ENCODE measurements at places on chromosomes 16 and 17.

DNA sequence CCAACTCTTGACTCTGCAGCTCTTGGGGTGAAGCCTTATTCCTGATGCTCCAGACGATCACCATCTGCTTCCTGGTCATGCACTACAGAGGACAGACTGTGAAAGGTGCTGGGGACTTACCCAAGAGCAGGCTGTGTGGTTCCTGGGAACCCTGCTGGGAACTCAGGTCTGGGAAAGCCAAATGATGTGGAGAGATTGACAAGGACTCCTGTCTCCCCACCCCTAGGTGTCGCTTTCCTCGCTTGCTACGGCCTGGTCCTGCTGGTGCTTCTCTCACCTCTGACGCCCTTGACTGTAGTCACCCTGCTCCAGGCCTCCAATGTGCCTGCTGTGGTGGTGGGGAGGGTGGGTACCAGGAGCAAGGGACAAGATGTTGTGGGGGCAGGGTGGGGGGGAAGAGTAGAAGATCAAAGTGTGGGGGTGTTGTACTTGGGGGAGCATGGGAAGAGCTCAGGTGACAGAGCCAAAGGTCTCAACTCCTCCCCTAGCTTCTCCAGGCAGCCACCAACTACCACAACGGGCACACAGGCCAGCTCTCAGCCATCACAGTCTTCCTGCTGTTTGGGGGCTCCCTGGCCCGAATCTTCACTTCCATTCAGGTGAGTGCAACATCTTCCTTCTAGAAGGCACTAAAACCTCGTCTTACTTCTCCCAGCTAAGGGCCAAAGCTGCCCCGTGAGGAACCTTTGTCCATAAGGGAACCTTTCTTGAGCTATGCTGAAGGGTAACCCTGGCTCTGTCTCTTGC lies 3.0 kb downstream of the SOX15 start:
- no peak for DNase-seq

DNA sequence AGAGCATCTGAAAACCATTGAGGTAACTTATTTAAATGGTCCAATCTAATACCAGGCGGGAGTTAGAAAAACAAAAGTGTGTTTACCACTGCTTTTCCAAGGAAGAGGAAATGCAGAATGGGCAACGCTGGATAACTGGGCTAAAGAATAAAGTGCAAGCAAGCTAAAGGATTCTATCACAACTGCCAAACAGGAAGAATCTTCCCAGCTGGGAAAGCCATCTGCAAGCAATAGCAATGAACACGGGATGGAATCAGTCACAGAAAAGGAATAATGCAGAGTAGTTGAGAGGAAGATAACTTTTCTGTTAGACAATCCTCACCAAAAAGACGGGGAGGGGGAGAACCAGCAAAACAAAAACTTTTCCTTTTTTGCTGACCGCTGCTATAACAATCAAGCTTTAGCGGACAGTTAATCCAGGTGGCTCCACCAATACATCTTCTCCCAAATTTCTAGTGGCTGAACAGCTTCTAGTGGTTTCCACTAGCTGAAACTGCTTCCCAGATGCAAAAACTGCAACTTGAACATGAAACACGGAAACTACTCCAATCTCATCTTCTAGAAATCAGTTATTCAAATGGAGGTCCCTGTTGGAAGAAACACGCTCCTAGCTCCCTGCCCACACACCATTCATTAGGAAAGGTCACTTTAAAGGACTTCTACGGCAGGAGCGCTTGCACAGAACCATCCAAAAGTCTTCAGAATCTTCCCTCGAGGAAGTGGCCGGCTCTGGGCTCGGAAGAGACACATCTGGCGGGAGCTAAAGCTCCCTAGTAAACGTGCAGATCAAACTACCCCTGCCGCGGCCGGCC lies 929 bp downstream of the TMEM11 start:
- DNase-seq: no peak

DNA sequence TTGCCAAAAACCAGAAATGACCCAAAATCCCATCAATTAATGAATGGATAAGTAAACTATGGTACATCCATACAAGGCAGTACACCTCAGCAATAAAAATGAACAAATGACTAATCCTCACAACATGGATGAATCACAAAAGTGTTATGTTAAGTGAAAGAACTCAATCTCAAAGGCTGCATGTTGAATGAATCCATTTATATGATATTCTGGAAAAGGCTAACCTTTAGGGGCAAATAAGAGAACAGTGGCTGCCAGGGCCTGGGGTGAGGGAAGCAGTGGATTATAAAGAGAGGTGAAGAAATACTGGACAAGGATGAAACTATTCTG lies 46.1 kb upstream of the MSI2 start:
- DNase-seq: no peak

- DNase-seq: peak; percentile 18
Measured at GRCh38 chr16:81238296-81239011, at the start of gene BCO1. BCO1 (plus strand) TSS chr16:81238689; CDS start chr16:81238909, 220 bp downstream.

- no peak for DNase-seq
Measured at GRCh38 chr17:58532555-58532951, 18.1 kb upstream of the MTMR4 start.

DNA sequence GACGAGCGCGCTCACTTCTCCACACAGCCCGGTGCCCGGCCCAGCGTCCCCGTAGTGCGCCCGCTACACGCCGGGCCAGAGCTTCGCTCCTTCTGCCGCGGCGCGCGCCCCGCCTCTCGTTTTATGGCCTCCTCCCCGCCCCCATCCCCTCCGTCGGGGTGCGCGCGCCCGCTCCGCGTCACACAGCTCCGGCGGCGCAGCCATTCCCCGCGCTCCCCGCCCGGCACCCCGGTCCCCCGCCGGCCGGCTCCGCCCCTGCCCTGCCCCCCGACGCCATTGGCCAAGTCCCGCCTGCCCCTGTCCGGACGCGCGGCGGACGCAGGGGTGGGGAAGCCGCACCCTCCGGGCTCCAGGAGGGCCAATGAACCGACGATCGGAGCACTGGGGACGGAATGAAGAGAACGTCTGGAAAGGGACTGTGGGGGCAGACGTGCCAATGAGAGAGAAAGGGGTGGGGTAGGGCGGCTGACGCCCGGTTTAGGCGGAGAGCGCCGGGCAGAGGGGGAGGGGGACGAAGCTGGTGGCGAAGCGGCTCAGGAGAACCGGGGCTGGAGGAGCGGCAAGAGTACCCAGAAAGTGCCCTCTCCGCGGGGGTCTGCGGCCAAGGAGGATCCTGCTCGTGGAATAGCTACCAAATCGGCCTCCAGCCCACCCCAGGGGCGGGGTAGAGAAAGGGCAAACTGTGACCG lies at the start of gene TOB1:
TOB1 (minus strand) TSS at position 94 of the 689 bp plus-strand sequence. CDS start 2,337 bp downstream, outside the sequence.
- DNase-seq: peak; percentile 83

- DNase-seq: no peak
Measured at GRCh38 chr17:38741921-38742410, 6.2 kb downstream of the PCGF2 start.

GRCh38 chr17:36525113-36525512 lies 9.6 kb downstream of the MYO19 start:
- DNase-seq: no peak

- no peak for DNase-seq
Measured at GRCh38 chr17:50147841-50148225, 2.6 kb downstream of the PPP1R9B start.

DNA sequence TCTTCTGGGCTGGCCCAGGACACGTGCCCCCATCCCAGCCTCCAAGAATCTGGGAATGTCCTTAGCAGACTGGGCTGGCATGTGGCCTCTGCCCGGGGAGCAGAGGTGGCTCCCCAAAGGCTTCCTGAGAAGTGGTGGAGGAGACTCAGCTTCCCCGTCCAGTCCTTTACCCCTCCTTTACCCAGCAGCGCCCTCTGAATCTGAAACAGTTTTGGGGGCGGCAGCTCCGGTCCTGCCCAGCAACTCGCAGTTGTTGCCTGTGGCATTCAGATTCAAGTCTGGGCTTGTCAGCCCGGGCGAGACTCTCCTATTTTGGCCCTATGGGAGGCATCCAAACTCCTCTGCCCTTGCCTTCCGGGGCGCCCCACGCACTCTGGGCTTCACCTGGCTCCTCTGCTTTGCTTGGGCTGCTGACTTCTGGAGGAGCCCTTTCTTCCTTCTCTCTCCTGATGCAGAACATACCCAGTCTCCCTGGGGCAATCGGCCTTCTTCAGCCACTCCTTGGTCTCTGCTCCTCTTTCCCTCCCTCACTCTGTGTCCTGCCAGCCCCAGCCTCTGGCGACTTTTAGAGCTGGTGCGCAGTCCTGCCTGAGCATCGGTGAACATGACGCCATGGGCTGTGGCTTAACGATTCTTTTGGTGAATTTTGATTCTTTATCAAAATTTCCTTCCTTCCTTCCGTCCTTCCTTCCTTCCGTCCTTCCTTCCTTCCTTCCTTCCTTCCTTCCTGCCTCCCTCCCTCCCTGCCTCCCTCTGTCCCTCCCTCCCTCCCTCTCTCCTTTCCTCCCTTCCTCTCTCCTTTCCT lies 55.2 kb downstream of the CMIP start:
- no peak for DNase-seq

DNA sequence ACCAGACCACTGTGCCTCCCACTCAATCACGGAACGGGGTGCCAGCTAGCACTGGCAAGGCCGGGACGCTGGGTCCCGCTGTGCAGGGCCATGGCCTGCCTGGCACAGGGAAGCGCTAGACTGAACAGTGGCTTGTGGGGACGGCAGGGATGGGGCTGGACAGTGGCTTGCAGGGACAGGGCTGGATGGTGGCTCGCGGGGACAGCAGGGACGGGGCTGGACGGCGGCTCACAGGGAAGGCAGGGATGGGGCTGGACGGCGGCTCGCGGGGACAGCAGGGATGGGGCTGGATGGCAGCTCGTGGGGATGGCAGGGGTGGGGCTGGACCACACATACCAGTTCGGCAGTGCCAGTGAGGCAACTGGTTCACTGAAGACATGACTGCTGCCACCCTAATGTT lies 32.6 kb downstream of the LMF1 start:
- DNase-seq: no peak

DNA sequence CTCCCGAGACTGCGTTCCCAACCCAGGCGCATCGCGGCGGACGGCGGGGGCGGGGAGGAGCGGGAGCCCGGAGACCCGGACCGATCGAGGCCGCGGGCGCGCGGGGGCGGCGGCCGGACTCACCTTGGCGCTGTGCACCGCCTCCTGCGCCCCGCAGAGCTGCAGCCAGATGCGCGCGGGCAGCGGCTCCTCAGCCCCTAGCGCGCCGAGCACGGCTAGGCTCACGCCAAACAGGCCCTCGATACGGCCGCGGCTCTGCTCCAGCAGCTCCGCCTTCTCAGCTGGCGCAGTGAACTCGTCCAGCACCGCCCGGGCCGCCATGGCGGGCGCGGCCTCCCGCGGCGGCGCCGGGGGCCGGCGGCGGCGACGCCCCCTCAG lies 339 bp downstream of the N4BP1 start:
- no peak for DNase-seq

DNA sequence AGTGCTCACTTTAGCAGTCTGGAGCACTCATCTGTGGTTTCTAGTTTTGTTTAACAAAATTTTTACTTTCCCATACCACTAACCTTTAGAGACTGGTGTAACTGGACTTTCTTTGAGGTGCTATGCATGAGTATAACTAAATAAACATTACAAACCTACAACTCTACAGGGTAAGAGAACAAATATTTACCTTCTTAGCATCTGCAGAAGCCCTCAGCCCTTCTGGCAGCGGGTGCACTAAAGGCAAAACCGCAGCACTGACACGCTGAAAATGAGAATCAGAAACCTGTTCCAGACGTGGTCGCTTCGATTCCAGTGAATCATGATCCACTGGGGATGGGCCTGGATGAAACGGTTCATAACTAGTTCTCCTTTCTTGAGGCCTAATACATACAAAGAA lies 43.7 kb downstream of the NCOR1 start:
- DNase-seq: no peak

- DNase-seq: no peak
Measured at GRCh38 chr16:180101-180675, at the start of gene HBQ1. HBQ1 (plus strand) TSS chr16:180459; CDS start chr16:180487, 28 bp downstream.

GRCh38 chr16:24253192-24253591 lies 2.9 kb upstream of the CACNG3 start:
- DNase-seq: no peak

GRCh38 chr16:85550953-85551924 lies 61.9 kb upstream of the GSE1 start:
- DNase-seq: no peak

DNA sequence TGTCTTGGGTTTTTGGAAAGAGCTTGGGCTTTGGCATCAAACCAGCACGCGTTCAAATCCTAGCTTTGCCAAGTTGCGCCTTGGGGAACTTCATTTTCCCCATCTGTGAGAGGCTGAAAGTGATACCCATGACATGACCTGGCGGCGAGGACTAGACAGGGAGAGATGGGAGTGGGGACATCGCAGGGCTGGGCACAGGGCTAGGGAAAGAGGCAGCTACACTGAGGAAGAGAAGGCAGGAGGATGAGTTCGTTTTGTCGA lies 202.9 kb downstream of the IRF8 start:
- DNase-seq: no peak

DNA sequence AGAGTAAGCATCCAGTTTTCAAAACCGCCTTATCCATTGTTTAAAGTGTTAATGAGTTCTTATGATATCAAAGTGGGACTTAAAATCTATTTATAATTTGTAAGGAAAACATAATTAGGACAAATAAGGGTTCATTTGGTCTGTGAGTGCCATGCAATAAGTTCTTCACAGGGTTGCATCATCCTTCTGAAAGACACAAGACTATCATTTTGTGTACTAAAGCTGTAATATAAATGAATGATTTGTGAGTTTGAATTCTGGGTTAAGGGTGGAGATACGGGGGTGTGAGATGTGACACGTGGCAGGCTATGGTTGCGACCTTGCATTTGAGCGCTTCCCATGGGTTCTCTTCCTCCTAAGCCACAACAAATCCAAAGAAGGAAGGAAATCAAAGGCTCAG lies 6.8 kb downstream of the GAN start:
- DNase-seq: no peak

- no peak for DNase-seq
Measured at GRCh38 chr17:77725846-77726245, 232.7 kb upstream of the TNRC6C start.

GRCh38 chr17:44122816-44123355 lies 555 bp downstream of the HDAC5 start:
- DNase-seq: no peak

DNA sequence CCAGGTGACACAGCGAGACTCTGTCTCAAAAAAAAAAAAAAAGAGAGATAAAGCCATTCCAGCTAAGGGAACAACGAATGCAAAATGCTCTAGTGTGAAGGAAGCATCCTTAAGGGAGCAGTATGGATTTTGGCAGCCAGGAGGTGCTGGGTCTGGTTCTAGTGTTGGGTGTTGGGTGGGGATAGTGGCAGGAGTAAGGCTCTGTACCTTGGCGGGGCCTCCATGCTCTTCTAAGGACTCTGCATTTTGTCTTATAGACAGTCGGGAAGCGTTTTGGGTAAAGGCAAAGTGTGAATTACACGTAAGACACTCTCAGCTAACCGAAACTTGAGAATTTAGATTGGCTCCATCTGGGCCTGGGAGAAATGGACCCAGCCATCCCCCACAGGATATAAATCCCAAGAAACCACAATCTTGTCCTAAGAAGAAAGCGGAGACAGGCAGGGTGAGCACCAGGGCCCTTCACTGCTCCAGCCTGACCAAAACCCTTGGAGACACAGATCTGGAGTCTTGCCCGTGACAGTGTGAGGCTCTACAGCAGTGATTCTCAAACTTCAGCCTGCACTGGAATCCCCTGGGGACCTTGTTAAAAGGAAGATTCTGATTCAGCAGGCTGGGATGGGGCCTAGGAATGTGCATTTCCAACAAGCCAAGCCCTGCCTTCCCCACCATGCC lies 33.1 kb upstream of the PHB1 start:
- no peak for DNase-seq

Data from AG04450 (cell line).